ENCODE measurements at places on chromosomes 5 and 9. TPM values are rescaled to one million over a fixed set of nuclear protein-coding genes. Genes with fewer than 3 reads are reported as not detected.

GRCh38 chr5:167511276-167511675 is 780.2 kb upstream of the WWC1 start:
- DNase-seq, result no peak

GRCh38 chr5:144876990-144877389 is 706.3 kb downstream of the KCTD16 start:
- no peak for DNase-seq

Gene ITGA2
- total RNA-seq, result 0.42 TPM

GRCh38 chr9:78630966-78631365 is 334.0 kb downstream of the PSAT1 start:
- no peak for DNase-seq

DNA sequence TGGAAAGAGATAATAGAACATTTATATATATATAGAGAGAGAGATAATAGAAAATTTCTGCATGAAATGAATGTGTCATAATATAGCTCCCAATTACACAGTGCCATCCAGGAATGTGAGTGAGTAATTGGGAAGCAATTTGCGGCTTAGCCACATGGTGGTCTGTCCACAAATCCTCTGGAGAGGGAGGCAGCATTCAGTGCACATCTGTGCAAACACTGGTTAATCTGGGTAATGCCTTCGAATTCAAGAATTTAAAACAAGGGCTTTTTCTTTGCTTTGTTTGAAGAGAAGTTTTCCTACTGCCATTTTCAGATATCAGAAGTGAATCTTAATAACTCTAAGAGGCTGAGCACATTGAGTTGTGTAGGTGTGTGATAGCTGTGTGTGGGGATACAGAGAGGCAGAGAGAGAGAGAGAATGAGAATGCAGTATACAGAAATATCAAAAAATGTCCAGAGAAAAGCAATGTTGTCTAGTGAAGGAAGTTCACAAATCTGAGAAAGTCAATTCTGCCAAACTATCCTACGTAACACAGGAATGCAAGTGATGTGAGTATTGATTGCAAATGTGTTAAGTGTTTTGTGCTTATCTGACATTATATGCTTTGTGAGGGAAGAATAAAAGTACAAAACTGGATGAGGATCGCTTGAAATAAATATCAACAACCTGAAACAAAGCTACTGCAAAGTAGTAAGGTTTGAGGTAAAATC is 134.6 kb downstream of the EDIL3 start:
- no peak for DNase-seq

DNA sequence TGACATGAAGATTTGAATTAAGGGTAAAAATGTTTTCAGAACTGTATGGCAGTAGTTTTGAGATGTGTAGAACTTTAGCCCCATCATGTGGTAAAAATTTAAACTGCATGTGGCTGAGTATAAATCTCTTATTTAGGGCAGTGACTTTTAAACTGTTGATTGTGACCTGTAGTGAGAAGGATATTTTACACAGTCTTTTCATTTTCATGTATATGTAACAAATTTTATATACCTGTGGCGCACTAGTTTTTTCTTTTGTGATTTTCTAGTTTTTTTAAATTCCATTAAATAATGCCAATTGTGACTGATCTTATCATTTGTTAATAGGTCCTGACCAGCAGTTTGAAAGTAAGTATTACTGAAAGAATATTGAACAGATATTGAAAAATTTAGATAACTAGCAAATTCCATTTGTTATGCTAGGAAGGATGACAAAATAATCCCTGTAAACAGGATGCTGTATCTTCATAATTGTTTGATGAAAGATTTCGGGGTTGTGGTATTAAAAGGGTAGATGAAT is 47.2 kb downstream of the GPBP1 start:
- DNase-seq, result peak; percentile 23

- DNase-seq, result no peak
These were observed 134.6 kb upstream of the CPEB4 start for GRCh38 chr5:173753307-173754168.

Gene HK3
- 0.30 TPM for total RNA-seq

DNA sequence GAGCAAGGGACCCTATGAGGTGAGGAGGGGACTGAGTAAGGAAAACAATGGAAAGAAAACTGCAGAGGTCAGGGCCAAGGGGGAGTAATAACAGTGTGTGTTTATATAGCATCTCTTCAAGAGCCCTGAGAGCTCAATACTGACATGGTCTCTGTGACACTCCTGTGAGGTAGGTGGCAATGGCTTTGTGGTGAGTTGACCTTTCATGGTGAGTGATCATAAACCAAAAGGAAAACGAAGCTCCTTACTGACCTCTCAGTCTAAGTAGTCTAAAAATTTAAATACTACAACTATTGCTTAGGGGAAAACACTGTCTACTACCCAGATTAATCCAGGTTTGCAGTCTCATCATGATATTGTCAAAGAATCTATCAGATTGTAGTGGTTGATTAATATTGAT is 130.9 kb downstream of the SNCAIP start:
- no peak for DNase-seq

- no peak for DNase-seq
These were observed 20.5 kb downstream of the ELOVL7 start for GRCh38 chr5:60823574-60823973.

- no peak for DNase-seq
These were observed 300.9 kb downstream of the MCTP1 start for GRCh38 chr5:94983861-94984535.

Gene PCA3
- total RNA-seq, result not detected

- DNase-seq, result no peak
These were observed 53.9 kb upstream of the HMHB1 start for GRCh38 chr5:143758015-143758414.

- no peak for DNase-seq
These were observed 92.6 kb downstream of the OSMR start for GRCh38 chr5:38938424-38938823.

DNA sequence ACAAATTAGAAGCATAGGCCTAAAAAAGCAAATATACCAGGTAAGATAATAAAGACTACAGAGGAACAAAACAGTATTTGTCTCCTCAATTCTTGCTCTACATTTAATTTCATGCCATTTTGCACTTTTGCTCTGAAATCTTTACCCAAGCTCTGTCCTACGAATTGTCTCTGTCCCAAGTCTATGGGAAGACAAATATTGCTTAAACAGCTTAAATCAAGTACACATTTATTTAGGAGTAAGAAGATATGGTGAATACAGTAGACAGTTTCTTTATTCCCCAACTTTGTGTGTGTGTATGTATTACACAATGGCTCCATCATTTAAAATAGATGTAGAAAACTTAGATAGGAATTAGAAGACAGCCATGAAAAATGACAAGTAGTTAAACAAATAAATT is 163.5 kb upstream of the POU5F2 start:
- no peak for DNase-seq

DNA sequence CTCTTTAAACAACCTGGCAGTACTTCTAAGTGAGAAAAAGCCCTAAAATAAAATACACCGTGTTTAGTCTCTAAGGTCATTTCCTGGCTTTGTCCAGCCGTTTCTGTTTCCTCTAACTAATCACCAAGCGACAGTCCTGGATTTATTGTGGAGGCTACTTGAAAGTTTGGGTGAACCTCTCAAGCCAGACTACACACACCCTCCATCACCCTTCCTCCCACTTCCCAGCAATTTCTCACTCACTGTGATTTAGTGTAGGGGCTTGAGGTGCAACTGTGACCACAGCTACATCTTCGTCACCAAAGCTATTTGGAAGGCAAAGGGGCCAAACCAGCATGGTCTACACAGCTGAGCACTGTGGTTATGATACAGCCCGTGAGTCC is 240.0 kb upstream of the SLC24A2 start:
- DNase-seq, result no peak

Gene HTR1A
- not detected for total RNA-seq

- DNase-seq, result no peak
These were observed 40.6 kb downstream of the SH3PXD2B start for GRCh38 chr5:172413601-172414171.

DNA sequence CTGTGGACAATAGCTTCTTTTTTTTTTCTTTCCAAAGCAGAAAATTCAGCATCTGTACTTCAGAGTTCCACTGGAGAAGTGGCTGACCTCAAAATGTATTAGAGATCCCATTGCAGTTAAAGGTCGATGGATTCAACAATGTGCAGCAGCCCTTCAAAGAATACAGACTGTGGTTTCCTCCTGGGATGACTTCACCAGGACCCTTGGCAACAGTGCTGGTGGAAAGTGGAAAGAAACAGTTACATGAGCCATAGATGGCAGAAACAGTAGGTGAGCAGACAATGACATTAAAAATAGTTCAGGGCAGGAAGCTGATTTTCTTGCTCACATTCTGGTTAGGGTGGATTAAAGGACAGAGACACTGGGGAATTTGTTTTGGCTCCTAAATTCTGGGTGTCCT is 62.4 kb downstream of the SLC28A3 start:
- DNase-seq, result no peak

DNA sequence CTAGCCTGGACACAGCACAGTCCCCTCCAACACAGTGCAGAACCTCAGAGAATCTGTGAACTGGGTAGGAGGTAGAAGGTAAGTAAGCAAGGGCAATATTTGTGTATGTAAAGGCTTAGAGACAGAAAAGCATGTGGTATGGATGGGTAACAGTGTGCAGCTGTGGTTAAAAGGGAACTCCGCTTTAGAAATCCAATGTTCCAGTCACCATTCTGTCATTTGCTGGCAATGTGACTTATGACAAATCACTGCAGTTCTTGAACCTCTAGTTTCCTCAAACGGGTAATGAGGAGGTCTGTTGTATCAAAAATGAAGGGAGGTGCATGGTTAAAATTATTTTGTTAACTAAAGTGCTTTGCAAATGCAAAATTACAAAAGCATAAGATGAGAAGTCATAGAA is 125.5 kb upstream of the IFNE start:
- no peak for DNase-seq

DNA sequence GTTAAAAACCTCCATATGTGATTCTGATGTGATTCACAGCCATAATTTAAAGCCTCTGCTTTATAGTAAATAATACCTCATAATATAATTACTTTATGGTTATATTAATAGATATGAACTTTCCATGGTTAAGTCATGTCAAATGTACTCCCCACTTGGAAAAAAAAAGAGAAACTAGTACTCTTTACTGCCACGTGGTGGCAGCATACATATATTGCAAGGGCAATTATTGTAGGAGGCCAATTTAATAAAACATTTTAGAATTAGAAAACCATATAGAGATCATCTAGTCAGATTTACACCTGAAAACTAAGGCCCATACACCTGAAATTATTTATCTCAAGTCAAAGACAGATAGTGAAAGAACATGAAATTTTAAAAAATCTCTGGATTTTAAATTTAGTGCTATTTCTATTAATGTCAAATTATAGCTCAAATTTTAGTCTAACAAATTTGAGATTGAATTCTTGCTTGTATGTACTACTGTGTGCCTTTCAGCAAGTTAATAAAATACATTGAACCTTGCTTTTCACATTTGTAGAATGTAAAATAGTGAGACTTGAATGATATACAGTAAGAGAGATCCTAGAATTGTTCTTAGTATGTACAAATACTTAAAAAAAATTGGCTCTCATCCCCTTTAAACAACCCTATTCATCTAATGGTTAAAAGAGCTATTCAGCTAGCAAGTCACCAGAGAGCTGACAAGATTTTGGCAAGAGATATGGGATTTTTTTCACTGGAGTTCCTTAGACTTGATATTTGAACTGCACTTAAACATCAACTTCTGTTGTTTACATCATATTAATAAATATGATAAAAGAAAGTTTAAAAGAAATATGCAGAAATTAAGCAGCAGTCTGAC is 603.8 kb downstream of the TLE4 start:
- no peak for DNase-seq

Gene KCNIP1
- total RNA-seq, result not detected

Gene GFRA3
- not detected for total RNA-seq

DNA sequence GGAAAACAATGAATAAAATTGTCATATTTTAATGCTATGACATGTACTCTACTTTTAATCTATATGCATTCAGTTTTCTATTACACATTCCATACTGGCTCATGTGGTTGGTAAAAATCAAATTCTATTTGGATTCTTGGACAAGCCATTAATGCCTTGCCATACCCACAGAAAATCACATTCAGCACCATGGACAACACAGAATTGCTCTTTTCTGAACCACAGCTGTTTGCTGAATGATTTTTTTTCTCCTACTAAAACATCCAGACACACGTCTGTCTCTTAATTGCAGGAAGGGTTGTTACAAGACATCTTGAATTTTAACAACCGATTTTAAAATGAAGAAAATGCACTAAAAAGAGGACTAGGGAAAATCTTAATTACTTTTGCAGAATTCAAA is 675.6 kb downstream of the BRINP1 start:
- DNase-seq, result no peak
